ENCODE measurements at places on chromosomes 2 and 18. TPM values are rescaled to one million over a fixed set of nuclear protein-coding genes. Genes with fewer than 3 reads are reported as not detected.

The HOXD13 gene
- total RNA-seq, result not detected

The RAB17 gene
- not detected for total RNA-seq

The ITPRIPL1 gene
- total RNA-seq, result 32.8 TPM

The BUB1 gene
- 89.3 TPM for total RNA-seq

The GALNT5 gene
- total RNA-seq, result not detected

The KLHL29 gene
- 1.6 TPM for total RNA-seq

The ARHGEF4 gene
- total RNA-seq, result 5.4 TPM

The ALPI gene
- total RNA-seq, result not detected

The KHK gene
- 13.1 TPM for total RNA-seq

The BOLL gene
- total RNA-seq, result not detected

The TGFA gene
- total RNA-seq, result 0.86 TPM

The AP1S3 gene
- total RNA-seq, result 6.3 TPM

GRCh38 chr2:118593257-118593656, 254.2 kb downstream of the EN1 start:
- no peak for DNase-seq

GRCh38 chr2:32379352-32379751, 22.5 kb downstream of the BIRC6 start:
- no peak for DNase-seq

- no peak for DNase-seq
Measured at GRCh38 chr18:36176711-36177110, 10.6 kb upstream of the MOCOS start.

- DNase-seq, result no peak
Measured at GRCh38 chr18:4433717-4434116, 21.4 kb downstream of the DLGAP1 start.

- no peak for DNase-seq
Measured at GRCh38 chr2:46277431-46278190, 19.6 kb upstream of the EPAS1 start.

GRCh38 chr2:133607679-133608078, 39.4 kb upstream of the NCKAP5 start:
- no peak for DNase-seq

DNA sequence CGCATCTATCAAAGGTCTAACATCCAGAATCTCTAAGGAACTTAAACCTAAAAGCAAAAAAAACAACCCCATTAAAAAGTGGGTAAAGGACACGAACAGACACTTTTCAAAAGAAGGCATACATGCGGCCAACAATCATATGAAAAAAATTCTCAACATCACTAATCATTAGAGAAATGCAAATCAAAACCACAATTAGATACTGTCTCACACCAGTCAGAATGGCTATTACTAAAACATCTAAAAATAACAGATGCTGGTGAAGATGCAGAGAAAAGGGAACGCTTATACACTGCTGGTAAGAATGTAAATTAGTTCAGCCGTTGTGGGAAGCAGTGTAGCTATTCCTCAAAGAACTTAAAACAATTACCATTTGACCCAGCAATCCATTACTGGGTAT, 38.0 kb downstream of the PPP3R1 start:
- no peak for DNase-seq

DNA sequence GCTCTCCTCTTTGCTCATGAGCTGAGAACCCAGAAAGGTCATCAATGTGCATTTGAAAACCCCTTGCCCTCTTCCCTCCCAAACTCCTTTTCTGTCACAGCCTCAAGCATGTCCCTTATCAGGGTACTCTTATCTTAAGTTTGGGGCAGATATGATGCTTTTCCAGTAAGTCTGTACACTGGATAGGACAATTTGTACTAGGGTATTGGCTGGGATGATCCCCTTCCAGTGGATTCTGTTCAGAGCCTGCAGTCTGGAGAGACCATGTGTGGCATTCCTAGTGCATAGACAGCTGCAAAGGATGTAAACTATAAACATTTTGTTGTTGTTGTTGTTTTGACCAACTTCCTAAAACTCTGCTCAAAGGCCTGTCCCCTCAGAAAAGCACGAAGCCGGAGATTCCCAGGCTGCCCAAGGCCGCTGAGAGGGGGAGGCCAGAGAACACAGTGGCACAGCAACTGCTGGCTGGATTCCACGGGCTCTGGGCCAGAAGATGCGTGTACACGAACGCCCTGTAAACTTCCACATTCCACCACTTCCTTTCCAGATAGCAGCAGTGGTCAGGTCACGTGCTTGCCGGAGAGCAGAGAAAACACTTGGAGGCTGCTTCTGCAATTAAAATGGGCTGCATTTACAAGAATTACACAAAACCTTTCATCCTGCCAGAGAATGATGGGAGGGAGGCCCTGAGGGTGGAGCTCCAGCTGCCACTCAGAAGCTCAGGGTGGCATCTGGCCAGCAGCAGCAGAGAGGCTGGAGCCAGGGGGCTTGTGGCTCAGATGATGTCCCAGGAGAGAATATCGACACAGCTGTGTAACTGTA, 42.1 kb downstream of the BMP10 start:
- peak; percentile 66 for DNase-seq

DNA sequence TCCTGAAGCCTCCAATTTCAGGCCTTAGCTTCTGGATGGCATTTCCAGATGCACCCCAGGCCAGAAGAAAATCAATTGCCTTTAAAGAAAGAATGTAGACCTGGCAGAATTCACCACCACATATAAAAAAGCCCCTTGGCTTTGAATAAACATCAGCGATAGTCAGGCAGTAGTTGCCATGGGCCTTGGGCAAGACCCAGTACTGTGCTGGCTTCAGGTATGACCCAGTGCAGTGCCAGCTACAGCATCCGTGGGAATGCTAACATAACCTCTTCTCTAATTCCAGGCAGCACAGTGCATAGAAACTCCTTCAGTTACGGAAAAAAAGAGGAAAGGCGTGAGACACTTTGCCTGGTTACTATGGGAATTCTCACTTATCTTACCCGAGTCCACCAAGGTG, 539.6 kb upstream of the LRRTM4 start:
- DNase-seq, result no peak

DNA sequence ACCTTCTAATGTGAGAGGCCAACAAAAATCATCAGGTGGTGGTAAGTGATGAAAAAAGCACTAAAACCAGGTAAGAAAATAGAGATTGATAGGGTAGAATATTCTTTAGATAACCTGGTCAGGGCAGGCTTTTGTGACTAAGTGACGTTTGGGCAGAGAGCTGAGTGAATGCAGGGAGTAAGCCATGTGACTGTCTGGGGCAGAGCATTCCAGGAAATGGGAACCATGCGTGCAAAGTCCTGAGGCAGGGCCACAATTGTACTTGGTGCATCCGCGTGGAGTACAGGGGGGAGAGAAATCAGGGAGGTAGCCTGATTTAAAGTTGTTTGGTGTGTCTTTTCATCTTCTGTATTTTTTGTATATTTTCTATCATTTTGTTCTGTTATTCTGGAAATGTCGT, 102.5 kb downstream of the LYPD6B start:
- no peak for DNase-seq

GRCh38 chr2:3154146-3154545, 223.5 kb downstream of the EIPR1 start:
- no peak for DNase-seq

GRCh38 chr18:59833785-59834184, 66.0 kb upstream of the PMAIP1 start:
- no peak for DNase-seq

DNA sequence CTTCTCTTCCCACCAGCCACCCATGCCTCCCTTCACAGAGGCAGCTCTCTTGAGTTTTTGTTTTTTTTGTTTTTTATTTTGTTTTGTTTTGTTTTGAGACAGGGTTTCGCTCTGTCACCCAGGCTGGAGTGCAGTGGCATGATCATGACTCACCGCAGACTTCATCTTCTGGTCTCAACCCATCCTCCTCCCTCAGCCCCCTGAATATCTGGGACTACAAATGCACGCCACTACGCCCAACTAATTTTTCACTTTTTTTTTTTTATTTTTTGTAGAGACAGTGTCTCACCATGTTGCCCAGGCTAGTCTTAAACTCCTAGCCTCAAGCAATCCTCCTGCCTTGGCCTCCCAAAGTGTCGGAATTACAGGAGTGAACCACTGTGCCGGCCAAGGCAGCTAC, 161.4 kb downstream of the TRABD2A start:
- no peak for DNase-seq

DNA sequence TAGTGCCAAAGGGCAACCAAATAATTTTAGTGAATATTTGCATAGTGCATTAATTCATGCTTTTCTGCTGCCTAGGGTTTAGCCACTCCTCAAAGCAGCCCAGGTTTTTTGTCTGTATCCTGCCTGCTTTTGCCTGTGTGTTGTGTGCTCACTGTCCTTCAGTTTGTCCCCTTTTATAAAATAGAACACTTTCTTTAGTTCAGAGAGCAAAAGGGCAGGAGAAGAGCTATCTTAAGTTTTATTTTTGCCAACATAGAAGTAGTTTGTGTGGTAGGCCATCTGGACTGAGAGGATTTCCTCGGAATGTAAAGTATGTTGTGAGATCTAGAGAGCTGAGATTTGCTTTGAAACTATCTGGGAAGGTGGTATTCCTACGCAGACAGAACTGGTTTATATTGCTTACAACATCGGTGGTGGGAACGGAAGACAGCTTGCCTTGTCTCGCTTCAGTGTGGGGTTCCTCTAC, 64.9 kb downstream of the EML4 start:
- DNase-seq, result no peak

DNA sequence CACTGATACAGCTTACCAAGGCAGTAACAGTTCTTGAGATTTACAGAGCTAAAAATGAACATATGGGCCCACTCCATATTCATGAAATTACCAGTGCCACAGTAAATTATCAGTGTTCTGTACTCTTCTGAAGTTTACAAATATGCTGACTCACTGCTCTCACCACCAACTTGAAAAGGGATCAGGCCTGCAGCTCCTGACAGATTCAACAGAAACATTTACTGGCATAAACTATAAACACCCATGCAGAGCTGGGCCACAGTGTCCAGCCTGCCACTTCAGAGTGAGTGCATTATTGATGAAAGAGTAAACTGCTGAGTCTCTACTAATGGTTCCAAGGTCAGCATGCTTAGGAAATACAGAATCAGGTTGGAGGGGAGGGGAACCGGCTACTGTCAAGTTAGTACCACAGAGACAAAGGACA, 83.1 kb downstream of the FARSB start:
- no peak for DNase-seq

DNA sequence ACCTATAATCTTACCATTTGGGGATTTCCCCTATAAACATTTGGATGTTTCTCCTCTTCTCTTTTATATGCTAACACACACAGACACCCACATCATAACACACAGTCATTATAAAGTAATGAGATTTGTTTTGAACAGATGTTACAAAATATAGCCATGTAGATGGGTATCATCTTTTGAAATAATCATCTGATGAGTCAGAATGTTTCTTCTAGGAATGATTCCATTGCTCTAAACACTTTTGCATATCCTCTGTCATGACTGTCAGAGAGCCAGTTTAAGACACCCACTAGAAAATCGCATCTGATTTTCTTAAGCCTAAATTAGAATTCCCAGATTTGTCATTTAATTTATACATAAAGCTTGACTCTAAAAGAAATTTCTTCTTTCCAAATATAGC, 442.6 kb downstream of the CMPK2 start:
- DNase-seq, result no peak

DNA sequence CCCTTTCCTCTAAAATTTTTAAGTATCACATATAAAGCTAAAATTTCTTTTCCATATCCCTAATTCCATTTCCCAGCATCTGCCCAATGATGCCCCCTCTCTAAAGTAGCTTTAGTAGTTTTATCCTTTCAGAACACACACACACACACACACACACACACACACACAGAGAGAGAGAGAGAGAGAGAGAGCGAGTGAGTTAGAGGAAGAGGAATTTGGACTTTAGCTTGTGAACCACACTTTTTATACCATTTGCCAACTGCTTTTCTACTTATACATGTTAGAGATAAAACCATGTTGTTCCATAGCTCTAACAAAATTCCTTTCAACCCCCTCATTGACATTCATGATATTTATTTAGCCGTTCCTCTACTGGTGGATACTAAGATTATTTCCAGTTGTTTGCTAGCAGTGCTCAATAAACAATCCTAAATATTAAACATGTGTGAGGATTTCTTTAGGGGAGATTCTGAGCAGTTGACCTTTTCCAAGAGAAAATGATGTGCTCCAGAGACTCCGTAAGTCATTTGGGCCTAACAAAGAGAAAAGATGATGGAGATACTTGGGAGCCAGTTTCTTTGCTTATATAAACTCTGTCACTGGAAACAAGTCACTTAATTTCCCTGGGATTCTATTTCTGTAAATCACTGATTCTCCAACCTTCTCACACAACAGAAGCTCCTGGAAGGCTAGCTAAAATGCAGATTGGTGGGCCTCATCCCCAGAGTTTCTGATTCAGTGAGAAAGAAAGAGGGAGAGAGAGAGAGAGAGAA, 229.7 kb upstream of the SP5 start:
- no peak for DNase-seq

GRCh38 chr2:31980674-31981356, 30.0 kb downstream of the MEMO1 start:
- no peak for DNase-seq

DNA sequence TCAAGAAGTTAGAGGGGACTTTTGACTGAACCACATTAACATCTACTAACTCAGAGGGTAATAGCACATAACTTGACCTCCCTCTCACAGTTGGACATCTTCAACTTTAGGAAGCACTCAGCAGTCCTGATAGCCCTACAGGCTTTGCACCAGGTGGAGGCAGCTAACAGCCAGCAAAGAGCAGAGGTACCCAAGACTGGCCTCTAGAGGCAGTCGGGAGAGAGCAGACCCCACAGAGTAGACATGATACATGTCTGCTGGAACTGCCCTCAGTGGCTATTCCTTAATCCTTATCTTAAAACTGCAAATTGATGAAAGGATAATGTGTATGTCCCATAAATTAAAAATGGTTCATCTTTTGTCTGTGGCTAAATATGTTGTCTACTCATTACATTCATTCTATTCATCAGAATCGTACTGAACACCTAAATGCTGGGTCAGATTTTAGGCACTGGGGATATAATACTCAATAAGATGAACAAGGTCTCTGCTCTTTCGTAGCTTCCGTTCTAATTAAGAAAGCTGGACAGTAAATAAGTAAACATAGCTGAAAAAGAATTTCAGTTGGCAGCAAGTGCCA, 49.8 kb downstream of the CAB39 start:
- no peak for DNase-seq

DNA sequence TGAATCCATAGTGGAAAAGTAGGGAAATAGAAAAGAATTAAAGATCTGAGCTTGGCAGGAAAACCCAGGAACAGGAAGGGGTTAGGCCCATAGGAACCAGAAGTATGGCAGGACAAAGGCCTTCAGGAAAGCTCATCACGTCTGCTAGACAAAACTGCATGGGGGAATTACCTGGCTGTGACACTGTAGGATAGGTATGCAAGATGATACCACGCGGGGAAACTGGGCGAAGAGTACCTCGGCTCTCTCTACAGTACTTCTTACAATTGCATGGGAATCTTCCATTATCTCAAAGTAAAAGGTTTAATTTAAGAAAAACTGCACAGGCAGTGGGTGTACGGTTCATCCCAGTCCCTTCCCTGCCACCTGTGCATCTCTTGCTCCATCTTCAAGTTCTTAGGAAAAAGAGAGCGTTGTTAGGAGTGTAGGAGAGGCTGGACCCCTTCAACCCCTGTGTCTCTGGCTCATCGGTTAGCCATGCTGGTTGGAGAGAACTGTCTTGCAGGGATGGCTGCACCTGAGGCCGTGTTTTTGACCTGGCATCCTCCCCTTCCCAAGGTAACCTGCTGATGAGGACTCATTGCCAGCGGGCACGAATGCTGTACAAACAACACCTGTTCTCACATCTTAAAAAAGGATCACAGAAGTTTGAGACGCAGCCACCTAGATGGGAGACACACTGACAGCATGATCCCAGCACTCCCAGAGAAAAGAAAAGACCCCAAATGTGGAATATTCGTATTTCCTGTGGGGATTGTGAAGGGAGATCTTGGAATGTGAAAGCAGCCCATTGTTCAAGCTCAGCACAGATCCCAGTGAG, 120.5 kb upstream of the COPS8 start:
- DNase-seq, result no peak

GRCh38 chr2:197498937-197499593, 575 bp downstream of the HSPD1 start:
- peak; percentile 70 for DNase-seq

Measured in activated naive CD8-positive, alpha-beta T cell treated with anti-CD3 and anti-CD28 coated beads, Interleukin-2, amount 10 ng/mL, durations not matched to agents 7 days and 5 days (primary cell).